ENCODE measurements at places on chromosomes 1 and 21.

DNA sequence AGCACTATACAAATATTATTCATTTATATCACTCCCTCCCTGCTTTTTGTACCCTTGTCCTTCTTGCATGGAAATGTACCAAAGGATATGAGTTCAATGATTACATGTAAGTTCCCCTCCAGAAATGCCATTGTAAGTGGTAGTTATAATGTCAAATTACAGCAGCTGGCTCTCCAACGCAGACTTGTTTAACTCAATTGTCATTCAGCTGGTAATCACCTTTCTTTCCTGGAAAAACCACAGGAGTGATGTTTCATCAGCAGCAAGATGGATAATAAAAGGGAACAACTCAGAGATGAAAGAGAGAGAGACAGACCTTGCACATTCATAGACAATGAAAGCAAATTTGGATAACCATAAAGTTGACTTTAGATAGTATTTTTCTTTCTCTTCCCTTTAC, 578.6 kb upstream of the PBX1 start:
- DNase-seq, result no peak

DNA sequence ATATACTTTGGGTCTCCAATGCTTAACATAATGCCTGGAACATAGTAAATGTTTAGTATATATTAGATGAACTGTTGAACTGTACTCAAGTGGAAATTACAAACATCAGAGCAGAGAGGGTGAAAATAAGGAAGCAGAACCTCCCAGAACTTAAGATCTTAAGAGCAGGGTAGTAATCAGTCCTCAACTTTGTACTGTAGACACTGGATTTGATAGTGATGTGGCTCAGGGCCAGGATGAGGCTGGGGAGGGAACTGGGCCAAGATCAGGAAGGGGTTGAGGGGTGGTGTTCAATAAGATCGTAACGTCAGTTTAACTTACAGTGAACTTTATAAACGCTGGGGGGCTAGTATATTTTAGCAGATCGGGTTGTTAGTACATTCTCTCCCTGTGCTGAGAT, 15.4 kb downstream of the MPZL1 start:
- DNase-seq, result no peak

GRCh38 chr1:108107658-108108057, 92.5 kb downstream of the SLC25A24 start:
- no peak for DNase-seq

DNA sequence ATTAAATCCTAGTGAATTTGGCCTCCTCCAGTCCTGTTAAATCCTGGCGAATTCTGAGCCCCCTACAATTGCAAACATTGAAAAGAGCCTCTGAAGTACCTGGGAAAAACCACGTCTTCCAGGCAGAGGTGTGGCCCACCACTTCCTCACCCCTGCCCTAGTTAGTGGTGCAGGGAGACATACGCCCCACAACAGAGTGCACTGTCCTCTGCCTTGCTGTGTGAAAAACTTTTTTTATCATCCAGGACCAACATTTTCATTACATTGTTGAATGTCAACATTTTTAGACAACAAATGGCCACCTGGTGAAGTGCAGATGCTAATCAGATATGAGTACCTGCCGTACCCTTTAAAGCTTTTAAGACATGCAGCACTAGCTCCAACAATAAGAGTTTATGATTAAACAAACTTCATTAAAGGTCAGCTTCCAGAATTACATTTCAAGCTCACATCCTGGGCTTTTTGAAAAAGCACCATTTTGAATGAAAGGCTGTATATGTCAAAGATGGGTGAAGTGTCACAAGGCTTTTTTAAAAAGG, 13.6 kb upstream of the TMPRSS2 start:
- DNase-seq, result no peak

DNA sequence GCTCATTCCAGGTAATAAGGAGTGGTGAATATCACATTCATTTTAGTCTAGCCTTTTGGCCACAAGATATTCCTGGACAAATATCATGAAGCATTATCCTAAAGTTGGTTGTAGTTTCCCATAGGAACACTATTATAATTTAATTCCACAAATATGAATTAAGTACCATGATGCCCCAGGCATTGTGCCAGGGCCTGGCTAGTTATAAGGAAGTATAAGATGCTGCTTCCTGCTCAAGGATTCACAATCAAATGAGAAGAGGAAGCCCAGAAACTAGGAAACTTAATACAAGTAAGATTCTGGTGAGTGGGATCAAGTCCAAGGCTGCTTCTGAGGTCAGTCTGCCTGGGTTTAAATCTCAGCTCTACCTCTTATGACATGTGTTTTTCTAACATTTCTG, 30.6 kb upstream of the ZP4 start:
- DNase-seq, result no peak

DNA sequence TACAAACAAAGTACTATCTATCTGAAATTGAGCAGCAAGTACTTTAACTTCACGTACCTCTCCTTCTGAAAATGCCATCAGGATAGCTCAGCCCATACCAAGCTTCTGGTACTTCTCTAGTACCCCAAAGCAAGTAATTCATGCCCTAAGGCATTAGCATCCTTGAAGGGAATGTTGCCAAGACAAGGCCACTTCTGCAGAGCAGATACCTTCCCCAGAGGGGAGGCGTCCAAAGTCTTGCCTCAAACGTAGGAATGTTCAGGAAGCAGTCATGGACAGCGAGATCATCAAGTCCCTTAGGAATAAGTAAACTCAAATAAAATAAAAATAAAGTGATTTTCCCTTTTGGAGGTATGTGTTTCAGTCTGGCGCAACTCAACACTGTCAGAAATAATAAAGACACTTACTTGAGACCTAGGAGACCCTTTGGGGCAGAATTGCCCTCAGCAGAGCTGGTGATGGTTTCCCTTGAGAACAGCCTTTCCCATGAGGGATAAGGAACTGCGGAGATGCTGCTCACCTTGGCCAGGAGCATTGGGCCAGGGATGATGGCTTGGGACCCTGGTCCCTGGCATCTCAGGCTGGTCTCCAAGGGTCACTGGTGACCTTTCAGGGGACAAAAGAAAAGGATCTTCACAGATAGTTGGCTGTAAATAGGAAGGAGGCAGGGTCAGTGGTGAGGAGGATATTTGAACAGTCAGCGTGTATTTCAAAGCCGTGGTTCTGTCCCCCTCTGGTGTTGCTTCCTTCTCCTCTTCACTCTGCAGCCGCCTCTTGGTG, 522.9 kb downstream of the KIF26B start:
- DNase-seq, result no peak

- no peak for DNase-seq
Measured at GRCh38 chr1:92909321-92909720, 51.9 kb downstream of the DIPK1A start.

- no peak for DNase-seq
Measured at GRCh38 chr1:15953791-15954241, 22.1 kb downstream of the ZBTB17 start.

GRCh38 chr1:108877348-108878159, 769 bp downstream of the GPSM2 start:
- peak; percentile 53 for DNase-seq

GRCh38 chr1:61226791-61227567, 144.6 kb downstream of the NFIA start:
- DNase-seq, result peak; percentile 48

Measured in brain (organoid and tissue), 16 donors.